ENCODE measurements at places on chromosomes 1 and 21.

GRCh38 chr21:36916718-36917117 is 49.8 kb downstream of the HLCS start:
- no peak for DNase-seq

GRCh38 chr1:156436141-156437036 is 64.2 kb downstream of the MEF2D start:
- DNase-seq = no peak

GRCh38 chr1:31761883-31762282 is 2.3 kb downstream of the ADGRB2 start:
- DNase-seq = no peak

DNA sequence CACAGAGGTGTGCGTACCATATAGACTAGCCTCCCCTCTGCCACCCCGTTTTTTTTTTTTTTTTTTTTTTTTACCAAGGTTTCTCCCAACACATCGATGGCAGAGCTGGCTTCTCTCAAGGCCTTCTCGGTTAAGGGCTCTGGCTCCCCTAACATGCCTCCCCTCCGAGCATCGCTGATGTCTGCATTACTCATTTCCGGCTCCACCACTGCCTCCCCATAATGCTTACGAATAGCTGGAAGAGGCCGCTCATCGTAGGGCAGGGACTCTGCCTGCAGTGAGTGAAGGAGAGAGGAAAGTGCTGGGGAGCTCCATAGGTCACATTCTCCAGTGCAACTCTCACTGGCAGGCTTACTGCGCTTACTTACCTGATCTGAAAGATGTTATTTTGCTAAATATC is 20.6 kb downstream of the CEP104 start:
- DNase-seq = no peak

- DNase-seq = no peak
Observed at GRCh38 chr1:110004583-110004982, 20.0 kb downstream of the AHCYL1 start.

DNA sequence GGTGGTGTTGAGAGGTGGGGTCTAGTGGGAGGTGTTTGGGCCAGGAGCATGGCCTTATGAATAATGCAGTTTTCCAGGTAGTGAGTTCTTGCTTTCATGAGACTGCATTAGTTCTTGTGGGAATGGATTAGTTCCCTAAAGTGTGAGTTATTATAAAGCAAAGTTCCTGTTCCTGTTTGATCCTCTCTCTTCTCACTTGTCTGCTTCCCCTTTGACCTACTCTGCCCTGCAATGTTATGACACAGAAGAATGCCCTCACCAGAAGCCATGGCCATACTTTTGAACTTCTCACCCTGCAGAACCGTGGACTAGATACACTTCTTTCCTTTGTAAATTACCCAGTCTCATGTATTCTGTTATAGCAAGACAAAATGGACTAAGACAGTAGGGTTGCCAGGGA is 53.6 kb downstream of the MAP3K7CL start:
- DNase-seq = peak; percentile 60

- DNase-seq = peak; percentile 77
Observed at GRCh38 chr1:112704934-112705627, 1.8 kb downstream of the RHOC start.

GRCh38 chr1:38474738-38475623 is 384.6 kb downstream of the RRAGC start:
- DNase-seq = no peak

GRCh38 chr1:211497489-211498045 is 5.6 kb upstream of the RD3 start:
- DNase-seq = no peak

DNA sequence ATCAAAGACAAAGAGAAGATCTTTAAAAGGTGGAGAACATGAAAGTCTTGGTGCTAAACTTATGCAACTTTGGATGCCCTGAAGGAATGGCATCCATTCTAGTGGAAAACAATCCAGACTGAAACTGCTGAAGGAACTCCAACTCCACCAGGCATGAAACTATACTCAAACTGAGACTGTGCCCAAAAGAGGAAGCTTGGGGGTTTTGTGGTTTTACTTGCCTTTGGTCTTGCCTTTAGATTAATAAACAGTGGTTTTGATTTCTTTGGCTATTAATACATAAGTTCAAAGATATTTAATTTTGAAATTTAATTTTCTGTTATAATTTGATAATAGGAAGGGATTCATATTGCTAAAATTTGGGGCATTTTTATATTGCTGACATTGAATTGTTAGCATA is 17.4 kb upstream of the SLC30A10 start:
- DNase-seq = no peak

- no peak for DNase-seq
Observed at GRCh38 chr1:196577386-196577785, 30.9 kb downstream of the KCNT2 start.

Data from trophoblast cell (in vitro differentiated cells and primary cell).